ENCODE measurements at places on chromosomes 13 and 19. TPM values are rescaled to one million over a fixed set of nuclear protein-coding genes. Genes with fewer than 3 reads are reported as not detected.

OR1M1 gene
- polyA plus RNA-seq: not detected

DNA sequence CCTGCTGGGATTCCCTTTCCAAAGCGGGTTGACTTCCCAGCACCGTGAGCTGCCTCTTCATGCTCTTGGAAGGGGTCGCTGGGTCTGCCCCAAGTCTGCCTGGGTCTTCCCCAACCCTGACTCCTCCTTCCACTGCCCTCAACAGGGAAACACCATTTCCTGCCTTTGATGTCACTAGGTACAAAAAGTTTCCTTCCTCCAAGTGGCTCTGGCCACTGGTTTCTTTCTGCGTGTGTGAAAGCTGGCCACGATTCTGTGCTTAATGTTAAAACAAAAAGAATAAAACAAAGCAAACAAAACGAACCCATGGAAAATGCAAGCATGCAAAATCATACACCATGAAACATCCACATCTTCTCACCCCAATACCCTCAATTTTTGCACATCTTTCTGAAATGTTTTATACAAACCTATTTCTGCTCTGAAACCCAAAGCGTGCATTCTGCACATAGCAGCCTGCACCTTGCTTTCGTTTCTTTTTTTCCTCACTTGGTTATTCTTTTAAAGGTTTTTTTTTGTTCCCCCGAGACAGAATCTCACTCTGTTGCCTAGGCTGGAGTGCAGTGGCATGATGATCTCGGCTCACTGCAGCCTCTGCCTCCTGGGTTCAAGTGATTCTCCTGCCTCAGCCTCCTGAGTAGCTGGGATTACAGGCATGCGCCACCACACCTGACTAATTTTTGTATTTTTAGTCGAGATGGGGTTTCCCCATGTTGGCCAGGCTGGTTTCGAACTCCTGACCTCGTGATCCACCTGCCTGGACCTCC lies 12.5 kb upstream of the TNFSF9 start:
- no peak for DNase-seq

- no peak for DNase-seq
These were observed 7.8 kb upstream of the ZNF554 start for GRCh38 chr19:2811735-2812413.

GRCh38 chr13:30551189-30551588 lies 66.5 kb upstream of the USPL1 start:
- DNase-seq: no peak
